ENCODE measurements at places on chromosomes 16 and 17.
A peak's percentile ranks its signal among the peaks of the same experiment; 100 is the strongest.

DNA sequence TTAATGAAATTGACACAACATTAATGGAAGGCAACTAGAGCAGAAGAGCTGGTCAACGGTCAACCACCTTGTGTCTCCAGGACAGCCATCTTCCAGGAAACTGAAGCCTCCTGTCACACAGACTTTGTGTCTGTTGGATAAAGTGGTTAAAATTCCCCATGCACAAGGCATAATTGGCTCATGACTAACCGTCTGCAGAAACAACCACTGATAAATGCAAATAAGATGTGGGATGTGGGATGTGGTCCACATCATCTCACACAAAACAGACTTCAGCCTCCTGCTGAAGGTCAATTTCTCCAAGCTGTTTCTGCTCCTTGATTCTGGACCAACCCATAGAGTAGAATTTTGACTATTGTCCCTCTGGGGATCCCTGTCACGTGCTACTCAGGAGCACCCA is 26.9 kb upstream of the XYLT1 start:
- DNase-seq: no peak

DNA sequence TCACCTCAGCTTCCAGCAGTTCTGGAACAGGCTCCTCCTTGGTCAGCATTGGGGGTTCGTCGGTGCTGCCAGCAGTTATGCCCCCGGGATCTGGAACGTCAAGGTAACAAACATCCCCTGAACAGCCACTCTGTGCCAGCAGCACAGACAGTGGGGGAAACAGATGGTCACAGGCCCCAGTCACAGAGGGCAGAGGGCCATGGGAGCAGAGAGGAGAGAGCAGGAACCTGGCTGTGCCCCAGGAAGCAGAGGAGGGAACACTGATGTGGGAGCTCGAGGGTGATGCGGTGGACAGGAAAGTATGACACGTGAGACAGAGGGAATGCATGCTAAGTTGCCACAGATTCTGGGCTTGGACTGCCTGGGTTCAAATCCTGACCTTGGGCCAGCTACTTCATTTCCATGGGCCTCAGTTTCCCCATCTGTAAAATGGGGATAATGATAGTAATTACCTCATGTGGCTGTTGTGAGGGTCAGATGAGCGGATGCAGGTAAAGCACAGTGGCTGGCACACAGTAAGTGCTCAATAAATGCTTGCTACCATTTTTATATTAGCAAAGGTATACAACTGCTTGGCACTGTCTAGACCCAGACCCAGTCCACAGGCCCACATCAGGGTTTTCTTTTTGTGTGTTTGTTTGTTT is 4.9 kb downstream of the BCL7C start:
- DNase-seq: no peak

GRCh38 chr17:83131401-83132011 is 52.1 kb downstream of the METRNL start:
- DNase-seq: no peak

GRCh38 chr16:61024180-61024900 is 1011.9 kb downstream of the CDH8 start:
- DNase-seq: no peak

GRCh38 chr17:58005728-58006559 is 1.1 kb downstream of the SRSF1 start:
- DNase-seq: no peak

GRCh38 chr17:74156878-74157277 is 46.6 kb upstream of the RPL38 start:
- DNase-seq: no peak

DNA sequence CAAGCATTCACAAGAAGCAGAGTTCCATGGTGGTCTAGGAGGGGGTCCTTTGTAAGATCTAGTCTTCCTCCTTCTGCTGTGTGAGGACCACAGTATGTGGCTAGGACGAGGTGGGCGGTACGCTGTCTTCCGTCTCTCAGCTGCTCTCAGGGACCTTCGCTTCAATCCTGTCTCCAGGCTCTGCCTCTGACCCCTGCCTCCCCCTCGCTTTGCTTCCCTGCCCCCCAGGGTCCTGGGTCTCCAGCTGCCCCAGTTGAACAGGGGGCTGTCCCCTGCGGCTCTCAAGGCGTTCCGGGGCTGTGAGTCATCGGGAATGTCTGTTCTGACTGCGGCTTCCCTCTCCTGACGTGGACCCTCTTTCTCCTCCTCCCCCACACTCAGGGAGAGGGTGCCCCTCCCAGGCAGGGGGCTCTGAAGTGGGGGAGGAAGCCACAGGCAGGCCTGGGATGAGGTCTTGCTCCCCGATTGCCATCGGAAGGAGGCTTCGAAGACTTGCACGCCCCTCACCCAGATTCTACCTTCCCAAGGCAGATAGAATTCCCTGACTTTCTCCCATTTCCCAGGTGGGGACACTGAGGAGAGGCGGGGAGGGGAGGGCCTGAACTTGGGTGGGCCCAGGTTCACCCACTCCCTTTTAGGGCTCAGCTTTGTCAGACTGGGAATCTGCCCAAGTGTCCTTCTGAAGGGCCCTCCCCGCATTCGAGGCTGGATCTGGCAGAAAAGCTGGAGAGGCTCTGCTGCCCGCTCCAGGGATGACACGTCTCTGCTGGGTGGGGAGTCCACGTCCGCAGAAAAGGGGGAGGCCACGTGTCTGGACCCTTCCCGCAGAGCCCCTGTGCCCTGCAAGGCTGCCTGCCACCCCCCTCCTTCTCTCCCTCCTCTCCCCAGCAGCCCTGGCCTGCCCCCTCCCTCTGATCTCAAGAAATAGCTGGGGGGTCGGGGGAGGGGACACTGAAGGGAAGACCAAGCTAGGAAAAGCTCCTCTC is 9.1 kb upstream of the COL1A1 start:
- peak; percentile 91 for DNase-seq

DNA sequence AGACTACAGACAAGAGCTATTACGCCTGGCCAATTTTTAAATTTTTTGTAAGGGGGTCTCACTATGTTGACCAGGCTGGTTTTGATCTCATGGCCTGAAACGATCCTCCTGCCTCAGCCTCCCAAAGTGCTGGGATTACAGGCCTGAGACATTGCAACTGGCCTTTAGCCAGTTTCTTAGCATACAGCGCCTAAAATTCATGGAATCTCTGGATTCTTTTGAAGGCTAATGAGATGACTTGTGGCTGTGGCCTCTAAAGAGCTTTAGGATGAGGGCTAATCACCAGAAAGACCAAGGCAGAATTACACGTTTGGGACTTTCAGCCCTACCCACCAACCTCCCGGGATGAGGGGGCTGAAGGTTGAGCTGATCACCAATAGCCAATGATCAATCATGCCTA is 34.6 kb downstream of the AKAP10 start:
- DNase-seq: no peak

DNA sequence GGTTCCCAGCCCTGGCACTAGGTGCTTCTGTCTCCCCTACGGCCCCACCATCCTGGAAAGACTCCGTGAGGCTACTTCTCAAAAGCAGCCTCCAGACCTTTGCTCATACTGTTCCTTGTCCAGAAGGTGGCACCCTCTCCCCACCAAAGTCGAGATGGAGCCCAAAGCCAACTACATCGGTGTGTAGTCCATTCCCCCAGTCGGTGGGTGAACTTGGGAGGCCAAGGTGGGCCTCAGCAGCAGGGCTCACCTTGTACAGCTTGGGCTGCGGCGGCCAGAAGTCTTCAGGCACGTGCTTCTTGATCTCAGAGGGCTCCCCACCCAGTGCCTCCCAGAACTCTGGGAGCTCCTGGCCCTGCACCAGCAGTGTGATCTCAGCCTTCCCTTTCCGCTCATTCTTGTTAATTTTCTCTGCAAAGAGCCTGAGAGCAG is 10.2 kb downstream of the FLII start:
- DNase-seq: no peak

GRCh38 chr17:13728781-13729180 is 127.1 kb upstream of the HS3ST3A1 start:
- no peak for DNase-seq

GRCh38 chr16:84775262-84775810 is 44.4 kb upstream of the CRISPLD2 start:
- DNase-seq: no peak

DNA sequence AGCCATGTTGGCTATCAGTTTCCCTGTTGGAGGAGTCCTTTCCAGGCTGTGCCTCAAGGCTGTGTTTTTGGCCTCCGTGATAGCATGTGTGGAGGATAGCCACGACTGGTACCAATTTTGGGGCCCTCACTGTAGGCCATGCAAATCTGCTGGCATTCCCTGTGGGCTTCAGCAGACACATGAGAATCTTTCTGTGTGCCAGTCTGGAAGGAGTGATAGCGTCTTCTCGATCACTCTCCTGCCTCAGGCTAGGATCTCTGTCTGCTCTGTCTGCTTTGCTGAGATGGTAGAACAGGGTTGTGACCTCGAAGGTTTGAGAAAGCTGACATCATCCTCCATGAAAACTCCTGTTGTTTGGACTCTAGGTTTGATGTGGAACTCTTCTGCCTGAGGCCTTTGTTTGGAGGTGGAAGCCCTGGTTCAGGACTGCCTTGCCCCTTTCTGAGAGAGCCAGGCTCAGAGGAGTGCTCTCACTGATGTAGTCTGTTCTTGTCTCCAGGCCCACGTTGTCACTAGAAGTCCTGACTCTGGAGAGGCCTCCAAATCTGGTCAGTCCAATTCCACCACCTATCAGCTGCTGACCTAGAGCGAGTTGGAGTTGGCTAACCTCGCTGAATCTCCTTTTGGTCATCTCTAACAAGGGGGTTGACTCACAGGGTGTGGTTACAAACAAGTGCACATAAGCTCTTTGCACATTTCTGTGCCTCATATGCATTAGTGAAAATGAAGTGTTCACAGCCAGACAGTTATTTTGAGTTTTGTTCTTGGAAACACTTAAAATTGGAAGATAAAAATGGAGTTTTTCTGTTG is 12.1 kb upstream of the EDC4 start:
- no peak for DNase-seq

- no peak for DNase-seq
Measured at GRCh38 chr17:79561486-79562133, 49.2 kb downstream of the RBFOX3 start.

DNA sequence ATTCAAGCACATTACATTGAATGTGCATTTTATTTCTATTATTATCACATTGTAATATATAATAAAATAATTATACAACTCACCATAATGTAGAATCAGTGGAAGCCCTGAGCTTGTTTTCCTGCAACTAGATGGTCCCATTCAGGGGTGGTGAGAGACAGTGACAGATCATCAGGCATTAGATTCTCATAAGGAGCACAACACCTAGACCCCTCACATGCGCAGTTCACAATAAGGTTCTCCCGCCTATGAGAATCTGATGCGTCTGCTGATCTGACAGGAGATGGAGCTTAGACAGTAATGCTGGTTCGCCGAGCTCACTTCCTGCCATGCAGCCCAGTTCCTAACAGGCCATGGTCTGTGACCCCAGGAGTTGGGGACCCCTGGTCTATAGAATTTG is 96.7 kb upstream of the RBBP6 start:
- no peak for DNase-seq

GRCh38 chr17:45677770-45678169 is 106.3 kb upstream of the CRHR1 start:
- no peak for DNase-seq

DNA sequence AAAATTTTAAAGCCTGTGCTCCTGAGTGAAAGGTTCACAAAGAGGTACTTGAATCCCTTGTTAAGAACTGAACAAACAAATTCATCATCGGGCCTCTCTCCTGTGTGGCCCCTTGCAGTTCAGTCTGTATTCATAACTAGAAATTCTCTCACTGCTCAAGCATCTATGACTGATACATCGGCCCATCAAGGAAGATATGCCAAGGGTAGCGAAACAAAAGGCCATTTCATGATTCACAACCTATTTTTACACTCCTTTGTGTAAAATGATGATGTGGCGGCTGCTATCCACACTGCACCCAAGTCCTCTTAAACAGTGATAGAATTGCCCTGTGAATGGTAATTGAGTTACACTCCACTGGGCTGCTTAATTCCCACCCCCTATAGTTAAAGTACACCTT is 204.6 kb downstream of the STX8 start:
- DNase-seq: peak; percentile 58

- DNase-seq: no peak
Measured at GRCh38 chr17:77693776-77694175, 264.7 kb upstream of the TNRC6C start.

DNA sequence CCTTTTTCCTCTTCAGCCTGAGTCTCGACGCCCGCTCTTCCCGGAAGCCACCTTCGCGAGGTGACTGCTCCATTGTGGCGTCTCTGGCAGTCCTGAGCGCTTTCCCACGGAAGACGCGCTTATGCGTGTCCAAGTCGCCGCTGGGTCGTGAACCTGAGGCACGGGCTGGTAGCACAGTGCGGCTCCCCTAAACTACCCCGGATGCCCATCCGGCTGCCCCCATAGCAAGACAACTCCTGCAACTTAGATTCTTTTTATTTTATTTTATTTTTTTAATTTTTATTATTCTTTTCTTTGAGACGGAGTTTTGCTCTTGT is 2.1 kb upstream of the ESRP2 start:
- DNase-seq: no peak

- DNase-seq: no peak
Measured at GRCh38 chr17:78092794-78093324, 35.7 kb downstream of the TMC6 start.

DNA sequence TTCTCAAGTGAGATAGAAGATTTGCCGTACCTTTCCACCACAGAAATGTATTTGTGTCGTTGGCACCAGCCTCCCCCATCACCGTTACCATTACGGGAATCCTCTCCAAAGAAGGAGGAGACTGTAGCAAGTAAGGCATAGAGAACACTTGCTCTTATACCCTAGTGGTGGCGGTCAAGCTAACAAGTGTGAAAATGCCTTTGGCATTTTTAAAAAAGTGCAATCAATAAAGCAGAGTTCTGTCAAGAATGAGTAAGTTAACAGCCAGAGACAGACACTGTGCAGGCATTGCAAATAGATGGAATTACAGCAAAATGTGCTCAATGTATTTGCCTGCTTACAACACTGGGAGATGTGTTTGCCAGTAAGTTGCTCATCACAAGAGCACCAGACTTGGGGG is 7.7 kb downstream of the MSL1 start:
- no peak for DNase-seq

DNA sequence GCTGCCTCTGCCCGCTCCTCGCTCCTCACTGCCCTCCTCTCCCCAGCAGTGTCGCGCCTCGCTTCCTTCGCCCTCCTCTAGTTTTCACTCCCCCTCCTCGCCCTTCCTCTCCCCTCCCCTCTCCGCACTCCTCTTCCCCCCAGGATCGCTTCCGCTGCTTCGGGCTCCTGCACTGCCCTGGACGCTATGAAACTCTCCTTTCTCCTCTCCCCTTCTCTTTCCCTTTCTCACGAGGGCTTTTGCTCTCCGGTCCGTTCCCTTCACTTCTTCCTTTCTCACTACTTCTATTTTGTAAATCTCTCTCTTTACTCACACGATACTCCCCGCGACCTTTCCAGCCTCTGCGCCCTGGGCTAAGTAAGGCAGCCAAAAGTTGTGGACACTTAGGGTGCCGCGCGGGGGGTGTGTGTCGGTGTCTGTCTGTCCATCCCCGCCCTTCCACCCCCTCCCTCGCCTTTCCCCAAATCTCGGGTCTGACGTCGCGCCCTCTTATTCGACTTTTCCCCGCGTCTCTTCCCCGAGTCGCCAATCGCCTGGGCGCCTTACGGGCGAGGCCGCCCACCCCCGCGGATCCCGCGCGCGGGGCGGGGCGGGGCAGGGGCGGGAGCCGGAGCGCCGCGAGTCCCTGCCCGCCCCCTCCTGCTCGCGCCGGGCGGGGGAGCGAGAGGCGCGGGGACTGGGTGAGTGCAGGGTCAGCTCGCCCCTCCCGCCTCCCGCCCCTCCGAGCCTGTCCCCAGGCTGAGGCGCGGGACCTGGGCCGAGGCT is at the start of gene IRX3:
Gene IRX3, minus strand, starts transcription at position 422 of the 765 bp plus-strand sequence. CDS start 737 bp downstream, outside the sequence.
- peak; percentile 70 for DNase-seq

GRCh38 chr17:77237232-77238008 is 96.7 kb downstream of the SEC14L1 start:
- no peak for DNase-seq

GRCh38 chr17:68611353-68612208 is 10.4 kb upstream of the FAM20A start:
- no peak for DNase-seq

All from AG09309 (cell line).